ENCODE measurements at places on chromosomes 3 and 15.

- DNase-seq: no peak
These were observed 66.4 kb downstream of the ASTE1 start for GRCh38 chr3:130960139-130960795.

GRCh38 chr3:109132801-109133473 lies 3.6 kb upstream of the C3orf85 start:
- no peak for DNase-seq

GRCh38 chr3:169204751-169205150 lies 458.8 kb downstream of the MECOM start:
- no peak for DNase-seq

DNA sequence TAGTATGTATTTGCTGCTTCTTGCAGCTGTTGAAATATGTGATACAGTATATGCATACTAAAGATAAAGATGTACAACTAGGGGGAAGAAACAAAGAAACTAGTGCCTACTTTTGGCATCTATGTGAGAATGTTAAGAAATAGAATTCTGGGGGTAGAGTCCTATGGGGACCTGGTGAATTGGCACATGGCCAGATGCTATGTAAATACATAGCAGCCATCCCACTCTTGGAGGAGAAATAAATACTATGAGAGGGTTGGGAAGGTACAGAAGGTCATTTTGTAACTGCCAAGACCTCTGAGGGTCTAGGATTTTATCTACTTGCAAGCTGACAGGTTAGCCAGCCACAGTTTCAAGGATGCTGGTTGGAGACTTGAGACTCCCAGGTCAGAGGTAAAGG lies 298.3 kb upstream of the TBL1XR1 start:
- no peak for DNase-seq

DNA sequence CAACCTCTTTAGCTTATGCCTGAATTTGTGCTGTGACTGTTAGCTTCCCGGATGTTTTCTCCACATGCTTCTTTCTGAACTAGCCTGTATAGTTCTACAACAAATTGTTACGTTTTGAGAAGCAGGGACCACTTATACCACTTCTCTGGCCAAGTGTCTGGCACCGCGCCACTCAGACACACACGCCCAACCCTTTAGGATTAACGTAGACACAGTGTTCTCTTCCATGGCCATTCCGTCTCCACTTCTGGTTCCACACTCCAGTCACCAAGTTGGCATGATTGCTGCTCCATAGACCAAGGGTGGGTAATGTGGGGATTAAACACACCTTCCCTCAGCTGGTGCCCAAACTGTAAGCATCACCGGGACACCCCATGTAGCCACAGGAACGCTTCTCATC lies 755 bp upstream of the TMEM108 start:
- DNase-seq: no peak

GRCh38 chr15:92843326-92843725 lies 56.8 kb upstream of the CHD2 start:
- DNase-seq: no peak

GRCh38 chr3:180679178-180680096 lies at the start of gene CCDC39:
CCDC39 (minus strand) TSS chr3:180679489; CDS start chr3:180679380, 109 bp downstream.
- DNase-seq: peak; percentile 20

Measured in T-helper 2 cell (primary cell).